H1 (cell line): ENCODE measurements at places on chromosomes 4 and X. TPM values are rescaled to one million over a fixed set of nuclear protein-coding genes. Genes with fewer than 3 reads are reported as not detected.

- no peak for DNase-seq
Observed at GRCh38 chr4:124589786-124590185, 122.7 kb downstream of the ANKRD50 start.

GRCh38 chr4:159937595-159937994, 834.7 kb downstream of the RAPGEF2 start:
- no peak for DNase-seq

DNA sequence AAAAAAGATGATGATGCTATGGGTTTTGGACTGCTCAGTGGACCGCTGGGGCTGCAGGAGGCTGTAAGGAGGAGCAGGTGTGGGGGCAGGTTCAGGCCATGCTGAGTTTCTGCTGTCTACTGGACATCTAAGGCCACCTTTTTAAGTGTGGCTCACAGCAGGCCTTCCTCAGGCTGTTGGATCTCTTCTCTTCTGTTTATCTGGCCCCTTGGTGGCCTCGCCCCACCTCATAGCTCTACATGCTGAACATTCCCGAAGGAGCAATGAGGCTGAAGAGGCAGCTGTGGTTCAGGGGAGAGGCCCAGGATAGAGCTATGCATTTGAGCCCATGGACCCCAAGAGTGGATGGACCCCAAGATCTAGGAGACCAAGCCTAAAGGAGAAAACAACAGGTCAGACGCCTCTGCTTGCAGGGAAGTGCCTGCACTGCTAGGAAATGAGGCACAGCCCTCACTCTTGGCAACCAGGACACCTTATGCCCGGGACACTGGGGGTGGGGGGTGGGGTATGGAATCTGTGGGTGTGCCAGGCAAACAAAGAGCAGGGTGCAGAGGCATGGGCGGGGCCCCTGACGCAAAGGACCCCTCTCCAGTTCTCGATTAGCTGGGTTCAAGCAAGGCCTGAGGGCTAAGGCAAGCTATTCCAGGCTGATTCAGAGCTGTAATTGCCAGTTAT, 168.9 kb downstream of the BCOR start:
- no peak for DNase-seq

GRCh38 chr4:126318376-126318775, 1003.6 kb downstream of the FAT4 start:
- DNase-seq = no peak

The PDLIM3 gene
- 7.6 and 8.1 TPM in 2 replicates for total RNA-seq
